ENCODE measurements at places on chromosomes 2 and 18.

GRCh38 chr18:78192054-78192453 lies 787.6 kb upstream of the SALL3 start:
- DNase-seq: no peak

DNA sequence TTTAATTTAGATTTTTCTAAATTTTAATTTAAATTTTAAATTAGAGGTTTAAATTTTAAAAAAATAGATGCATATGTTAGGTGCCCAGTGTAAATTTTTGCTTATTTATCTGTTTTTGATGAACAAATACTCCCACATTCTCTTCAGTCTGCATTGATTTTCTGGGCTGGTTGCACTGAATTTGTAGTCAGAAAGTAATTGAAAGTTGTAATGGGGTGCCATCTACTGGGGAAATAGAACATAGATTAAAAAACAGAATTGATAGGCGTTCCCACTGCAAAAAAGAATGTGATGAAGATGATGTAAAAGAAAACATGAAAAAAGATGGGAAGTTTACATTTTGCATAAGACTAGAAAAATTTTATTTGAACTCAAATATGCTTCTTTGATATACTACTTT lies 51.7 kb upstream of the CCDC85A start:
- no peak for DNase-seq

DNA sequence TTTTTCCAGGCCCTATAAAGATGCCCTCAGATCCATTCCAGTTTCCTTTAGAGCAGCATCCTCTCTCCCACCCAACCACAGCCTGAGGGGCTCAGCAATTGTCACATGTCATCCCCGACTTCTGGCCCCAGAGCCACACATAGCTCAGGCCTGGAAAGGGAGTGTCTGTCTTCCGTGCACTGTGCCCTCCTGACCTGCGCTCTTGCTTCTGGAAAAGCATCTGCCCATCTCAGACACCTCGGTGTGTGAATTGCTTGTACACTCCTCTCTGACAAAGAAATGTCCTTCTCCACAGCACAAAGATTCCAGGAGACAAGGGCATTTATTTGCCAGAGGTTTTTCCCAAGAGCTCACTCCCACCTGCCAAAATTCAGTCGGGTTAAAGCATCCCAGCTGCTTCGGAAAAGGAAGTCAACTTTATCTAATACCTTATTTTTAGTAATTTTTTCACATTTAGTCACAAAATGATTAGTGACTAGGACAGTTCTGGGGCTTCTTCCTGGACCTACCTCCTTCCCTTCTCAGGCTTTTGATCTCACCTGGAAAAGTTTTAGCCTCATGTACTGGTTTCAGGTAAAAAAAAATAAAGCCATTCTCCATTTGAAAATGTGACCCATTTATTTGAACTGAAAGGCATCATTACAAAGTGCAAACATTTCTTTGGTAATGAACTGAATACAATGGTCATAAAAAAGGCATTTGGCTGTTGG lies 112.9 kb downstream of the PXDN start:
- no peak for DNase-seq

DNA sequence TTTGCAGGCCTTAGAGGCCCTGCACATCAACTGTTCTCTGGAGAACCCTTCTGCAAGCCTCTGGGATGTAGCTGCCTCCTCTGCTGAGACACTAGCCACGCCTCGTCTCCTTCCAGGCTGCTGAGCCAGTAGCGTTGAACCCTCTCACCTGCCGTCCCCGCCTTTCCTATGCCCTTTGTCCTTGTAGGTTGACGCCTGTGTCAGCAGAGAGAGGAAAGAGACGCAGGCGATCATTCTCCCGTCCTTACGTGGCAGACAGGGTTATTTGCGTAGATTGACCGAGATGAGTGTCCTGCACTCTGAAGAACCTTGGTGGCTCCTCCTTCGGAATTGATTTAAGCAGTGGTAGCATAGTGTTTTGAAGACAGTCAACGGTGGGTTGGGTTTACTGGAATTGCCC lies 27.8 kb downstream of the ID2 start:
- no peak for DNase-seq

DNA sequence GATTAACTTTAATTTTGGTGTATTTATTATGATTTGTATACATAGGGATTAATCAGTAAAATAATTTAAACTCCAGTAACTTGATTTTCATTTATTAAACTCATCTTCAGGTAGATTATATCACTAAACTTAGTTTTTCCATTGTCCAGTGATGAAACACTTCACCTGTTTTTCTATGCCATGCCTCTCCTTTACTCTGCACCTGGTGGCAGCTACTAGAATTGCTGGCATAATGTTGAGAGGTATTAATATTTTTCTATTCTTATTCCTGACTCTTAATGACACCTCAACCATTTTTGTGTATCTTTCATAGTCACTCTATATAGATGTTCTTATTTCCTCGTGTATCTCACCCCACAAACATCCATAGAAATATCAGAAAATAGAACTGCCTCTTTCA lies 940.3 kb upstream of the CRIM1 start:
- no peak for DNase-seq

DNA sequence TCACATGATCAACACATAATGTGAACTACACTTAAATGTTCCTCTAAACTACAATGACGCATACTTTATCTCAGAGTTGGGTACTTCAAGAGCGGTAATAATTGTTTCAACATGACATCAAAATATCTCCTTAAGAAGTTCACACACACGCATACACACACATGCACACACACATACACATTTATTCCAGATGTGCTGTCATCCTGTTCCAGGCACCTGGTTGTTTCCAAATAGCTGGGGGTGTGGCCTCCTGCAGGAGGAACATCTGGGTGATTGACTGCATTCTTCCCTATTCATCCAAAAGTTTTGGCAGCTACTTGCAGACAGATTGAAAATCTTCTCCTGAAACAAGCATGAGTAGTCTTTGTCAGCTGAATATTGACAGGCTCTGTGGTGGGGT lies 37.9 kb upstream of the PIK3C3 start:
- no peak for DNase-seq

GRCh38 chr2:59034837-59035236 lies 793.7 kb upstream of the FANCL start:
- DNase-seq: no peak

DNA sequence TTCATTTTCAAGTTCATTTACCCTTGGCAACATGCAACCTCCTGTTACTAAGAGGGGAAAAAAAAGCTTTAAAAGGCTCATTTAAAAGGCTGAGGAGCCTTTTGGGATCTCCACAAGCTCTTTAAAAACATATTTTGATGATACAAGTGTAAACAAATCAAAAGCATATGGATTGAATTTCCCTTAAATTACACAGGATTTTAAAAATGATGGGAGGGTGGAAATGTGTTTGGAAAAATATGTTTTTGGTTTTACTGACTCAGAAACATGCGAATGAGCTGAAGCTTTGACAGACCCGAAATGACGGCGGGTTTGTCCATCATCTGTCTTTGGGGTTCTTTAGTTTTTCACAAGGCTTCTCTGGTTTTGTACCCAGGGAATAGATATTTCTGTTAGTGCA lies 180.6 kb upstream of the CCDC68 start:
- no peak for DNase-seq

- no peak for DNase-seq
Measured at GRCh38 chr18:59696311-59697235, 650 bp downstream of the CCBE1 start.

DNA sequence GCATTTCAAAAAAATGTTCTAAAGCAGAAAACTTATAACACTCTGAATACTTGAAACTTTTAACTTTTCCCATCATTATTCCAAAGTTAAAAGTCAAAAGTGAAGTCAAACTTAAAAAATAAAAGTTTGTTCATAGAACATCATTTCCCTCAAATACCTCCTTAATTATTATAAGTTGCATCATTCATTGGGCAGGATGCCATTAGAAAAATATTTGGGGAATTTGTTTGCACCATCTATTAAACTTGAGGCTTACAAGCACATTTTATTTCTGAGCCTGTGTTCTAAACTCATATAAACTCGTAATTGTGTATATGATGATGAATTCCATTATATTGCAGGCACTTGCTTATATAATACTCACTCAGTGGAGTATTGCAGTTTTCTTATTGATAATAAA lies 588.0 kb upstream of the NRXN1 start:
- DNase-seq: no peak

GRCh38 chr18:8735274-8735673 lies 29.9 kb downstream of the MTCL1 start:
- DNase-seq: no peak

DNA sequence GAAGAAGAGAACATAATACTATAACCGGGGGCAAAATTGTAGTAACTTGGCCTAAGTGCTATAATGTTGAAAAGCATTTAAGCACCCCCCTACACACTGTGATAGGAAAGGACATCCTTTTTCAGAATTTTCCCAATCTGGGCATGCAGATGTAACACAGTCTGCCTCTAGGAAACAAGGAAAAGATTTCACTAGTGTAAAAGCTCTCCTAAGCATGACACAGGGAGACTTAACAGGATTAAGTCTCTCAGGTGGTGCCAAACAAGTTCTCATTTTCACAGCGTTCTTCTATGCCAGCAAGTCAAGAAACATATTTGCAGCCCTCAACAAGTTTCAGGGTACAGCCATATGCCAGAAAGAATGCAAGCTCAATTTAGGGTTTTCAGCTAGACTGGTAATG lies 53.0 kb downstream of the NCKAP5 start:
- DNase-seq: no peak

- DNase-seq: no peak
Measured at GRCh38 chr2:129255610-129256313, 723.7 kb upstream of the RAB6C start.

DNA sequence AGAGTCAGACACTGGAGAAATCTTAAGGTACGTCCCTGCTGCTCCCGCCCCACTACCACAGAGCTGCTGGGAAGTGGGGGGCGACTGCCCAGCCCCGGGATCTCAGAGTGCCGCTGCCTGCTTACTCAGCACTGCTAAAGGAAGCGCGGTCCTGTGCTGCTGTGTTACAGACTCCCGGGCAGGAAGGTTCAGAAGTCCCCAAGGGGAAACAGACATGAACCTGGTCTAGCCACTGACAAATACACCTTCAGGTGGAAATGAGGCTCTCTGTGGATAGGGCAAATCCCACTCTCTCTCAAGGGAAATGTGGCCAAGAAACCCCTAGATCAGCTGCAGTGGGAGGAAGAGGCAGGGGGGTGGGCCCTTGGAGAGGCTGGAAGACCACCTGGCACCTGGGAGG lies 13.7 kb downstream of the MTERF4 start:
- no peak for DNase-seq

DNA sequence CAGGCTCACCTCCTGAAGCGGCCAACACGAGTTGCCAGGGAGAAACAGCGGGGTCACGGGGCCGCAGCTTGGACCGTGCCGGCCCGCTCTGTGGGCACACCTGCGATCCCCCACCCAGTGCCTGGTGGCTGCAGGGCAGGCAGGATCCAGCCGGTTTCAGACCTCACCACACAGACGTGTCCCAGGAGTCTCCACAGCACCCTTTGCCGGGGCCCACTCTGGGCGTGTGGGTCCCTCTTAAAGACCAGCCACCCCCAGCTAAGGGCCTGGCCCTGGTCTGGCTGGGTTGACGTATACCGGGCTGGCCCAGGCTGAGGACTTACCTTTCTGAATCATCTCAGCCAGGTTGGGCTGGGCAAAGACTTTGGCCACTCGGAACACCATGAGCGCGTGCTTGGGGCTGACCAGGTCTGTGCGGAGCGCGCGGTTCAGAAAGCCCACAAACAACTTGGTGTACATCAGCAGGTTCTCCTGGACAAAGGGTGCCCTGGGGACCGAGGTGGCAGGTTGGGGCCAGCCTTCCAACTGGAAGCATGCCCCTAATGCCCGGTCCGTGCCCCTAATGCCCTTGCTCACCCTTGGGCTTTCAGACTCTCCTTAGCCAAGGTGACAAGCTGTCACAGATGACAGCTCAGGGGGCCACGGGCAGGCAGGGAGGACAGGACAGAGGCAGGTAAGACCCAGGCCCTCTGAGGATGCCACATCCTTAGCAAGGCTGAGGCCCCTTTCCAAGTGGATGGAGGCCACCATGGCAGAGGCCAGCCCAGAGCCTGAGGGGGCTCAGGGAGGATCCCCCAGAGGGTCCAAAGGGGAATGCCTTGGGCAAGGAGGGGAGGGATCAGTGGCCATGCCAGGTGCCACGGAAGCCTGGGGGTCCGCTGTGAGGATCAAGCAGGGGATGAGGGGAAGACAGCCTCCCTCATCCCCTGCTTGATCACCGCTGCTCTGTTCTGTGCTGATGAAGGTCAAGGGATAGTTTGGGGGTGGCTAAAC lies 10.2 kb upstream of the CCDC74B start:
- no peak for DNase-seq

- DNase-seq: no peak
Measured at GRCh38 chr2:232974396-232974795, 38.7 kb downstream of the NGEF start.

- DNase-seq: no peak
Measured at GRCh38 chr2:97910403-97911205, 85.1 kb downstream of the TMEM131 start.

DNA sequence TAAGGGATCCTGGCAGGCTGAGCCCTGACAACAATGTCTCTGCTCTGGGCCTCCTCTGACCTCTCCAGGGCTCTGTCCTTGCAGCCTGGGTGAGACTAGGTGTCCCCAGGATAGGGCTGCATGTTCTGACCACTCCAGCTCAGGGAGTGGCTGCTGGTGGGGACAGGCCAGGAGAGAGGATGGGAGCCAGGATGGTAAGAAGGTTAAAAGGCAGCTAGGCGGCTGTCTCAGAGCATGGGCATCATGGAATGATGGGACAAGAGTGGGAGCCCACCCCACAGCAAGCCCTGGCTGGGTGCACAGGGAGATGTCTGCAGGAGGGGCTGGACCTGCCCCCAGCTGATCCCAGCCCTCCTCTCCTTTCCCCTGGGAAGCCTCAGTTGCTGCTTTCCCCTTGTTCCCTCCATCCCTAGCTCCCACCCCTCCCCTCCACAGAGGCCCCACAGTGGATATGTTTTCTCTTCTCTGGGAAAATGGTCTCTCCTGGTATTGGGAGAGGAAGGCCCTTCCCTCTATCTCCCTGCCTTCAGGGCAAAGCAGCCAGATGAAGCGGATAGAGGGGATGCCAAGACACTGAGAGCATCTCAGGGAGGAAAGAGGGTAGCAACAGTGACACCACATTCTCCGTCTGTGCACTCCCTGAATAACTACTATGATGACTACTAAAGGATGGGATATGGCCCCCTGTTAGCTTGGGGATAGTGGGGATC lies 334.3 kb downstream of the DYSF start:
- DNase-seq: no peak

DNA sequence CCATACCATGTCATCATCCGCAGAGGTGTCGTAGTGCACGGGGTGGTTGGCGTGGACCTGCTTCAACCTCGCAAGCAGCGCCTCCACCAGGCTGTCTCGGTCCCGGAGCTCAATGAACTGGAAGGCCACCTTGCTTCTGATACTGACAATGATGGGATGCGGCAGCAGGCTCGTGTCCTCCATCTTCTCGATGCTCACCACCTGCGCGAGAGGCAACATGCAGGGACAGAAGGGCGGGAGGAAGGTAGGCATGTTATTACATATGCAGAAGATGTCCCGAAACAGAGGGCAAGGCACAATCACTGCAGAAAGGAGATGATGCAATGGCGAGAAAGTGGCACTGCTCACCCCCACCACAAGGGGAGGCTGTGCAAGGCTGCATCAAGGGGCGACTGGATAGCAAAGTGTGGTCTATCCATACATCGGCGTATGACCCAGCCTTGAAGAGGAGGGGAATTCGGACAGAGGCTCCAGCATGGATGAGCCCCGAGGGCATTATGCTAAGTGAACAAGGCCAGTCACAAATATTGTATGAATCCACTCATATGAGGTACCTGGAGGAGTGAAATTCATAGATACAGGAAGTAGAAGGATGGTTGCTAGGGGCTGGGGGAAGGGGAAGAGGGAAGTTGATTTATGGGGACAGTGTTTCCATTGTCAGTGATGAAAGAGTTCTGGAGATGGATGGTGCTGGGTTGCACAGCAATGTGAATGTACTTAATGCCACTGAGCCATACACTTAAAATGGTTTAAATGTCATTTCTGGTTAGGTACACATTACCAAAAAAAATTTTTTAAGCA lies 36.6 kb downstream of the RPL31 start:
- DNase-seq: no peak
